ENCODE measurements at places on chromosomes 12 and 14.

GRCh38 chr12:40158592-40159111, 52.8 kb upstream of the SLC2A13 start:
- no peak for DNase-seq

- no peak for DNase-seq
Measured at GRCh38 chr14:80867091-80867490, 74.4 kb downstream of the CEP128 start.

- DNase-seq: no peak
Measured at GRCh38 chr14:75432411-75432810, 4.6 kb downstream of the JDP2 start.

GRCh38 chr12:26723379-26724308, 109.3 kb downstream of the ITPR2 start:
- DNase-seq: no peak

- no peak for DNase-seq
Measured at GRCh38 chr12:94495445-94496115, 35.9 kb upstream of the CEP83 start.
